ENCODE measurements at places on chromosomes 1 and 21. TPM values are rescaled to one million over a fixed set of nuclear protein-coding genes. Genes with fewer than 3 reads are reported as not detected.
A peak's percentile ranks its signal among the peaks of the same experiment; 100 is the strongest.

GRCh38 chr1:77428068-77428467 is 146.2 kb downstream of the AK5 start:
- no peaks in the 10 kb centered on the region for H3K27me3 ChIP-seq
- no peak for DNase-seq
- H3K4me3 ChIP-seq = no peak overlapping the region
- no peaks in the 10 kb centered on the region for H3K36me3 ChIP-seq
- no peak overlapping the region for H3K27ac ChIP-seq

COX20 gene
- total RNA-seq = 55.8 TPM

- H3K27me3 ChIP-seq = no peaks in the 10 kb centered on the region
- peaks cover 30% of the 10 kb centered on the region for H3K4me1 ChIP-seq
- H3K36me3 ChIP-seq = no peaks in the 10 kb centered on the region
These were observed 18.6 kb upstream of the ADGRB2 start for GRCh38 chr1:31782421-31783410.

DNA sequence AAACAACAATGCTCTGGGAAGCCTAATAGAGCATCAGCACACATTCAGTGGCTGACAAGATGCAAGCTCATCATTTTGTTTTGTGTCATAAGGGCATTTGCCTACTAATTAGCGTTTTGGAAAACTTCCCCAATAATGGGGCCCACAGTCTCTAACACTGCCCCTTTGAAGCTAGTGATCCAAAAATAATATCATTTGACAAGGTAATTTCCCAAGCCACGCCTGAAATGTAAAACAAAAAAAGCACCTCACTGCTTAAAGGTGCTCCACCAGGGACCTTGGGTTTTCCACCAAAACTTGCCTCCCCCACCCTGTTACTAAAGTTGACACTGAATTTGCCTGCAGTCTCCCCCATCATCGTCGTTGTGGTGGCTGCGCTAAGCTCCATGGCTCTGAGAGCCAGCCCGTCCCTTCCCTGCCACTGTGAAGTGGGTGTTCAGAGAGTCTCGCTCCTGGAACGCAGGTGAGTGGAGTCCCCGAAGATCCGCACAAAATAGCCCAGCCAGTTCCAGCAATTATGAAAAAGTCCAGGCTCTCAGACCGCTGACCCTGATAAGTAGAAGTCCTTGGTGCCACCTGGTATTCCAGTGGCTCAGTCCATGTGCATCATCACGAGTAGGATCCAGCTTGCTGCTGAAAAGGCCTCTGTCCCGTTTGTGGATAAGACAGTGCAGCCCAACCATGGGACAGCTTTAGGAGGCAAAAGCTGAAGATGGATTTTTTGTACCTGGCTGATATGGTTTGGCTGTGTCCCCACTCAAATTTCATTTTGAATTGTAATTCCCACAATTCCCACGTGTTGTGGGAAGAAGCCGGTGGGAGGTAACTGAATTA is 52.2 kb downstream of the RAB3GAP2 start:
- H3K27ac ChIP-seq = peak overlapping the region; percentile 52
- H3K27me3 ChIP-seq = no peaks in the 10 kb centered on the region
- no peak overlapping the region for H3K4me3 ChIP-seq
- H3K4me1 ChIP-seq = peaks cover 8% of the 10 kb centered on the region
- H3K36me3 ChIP-seq = no peaks in the 10 kb centered on the region

DNA sequence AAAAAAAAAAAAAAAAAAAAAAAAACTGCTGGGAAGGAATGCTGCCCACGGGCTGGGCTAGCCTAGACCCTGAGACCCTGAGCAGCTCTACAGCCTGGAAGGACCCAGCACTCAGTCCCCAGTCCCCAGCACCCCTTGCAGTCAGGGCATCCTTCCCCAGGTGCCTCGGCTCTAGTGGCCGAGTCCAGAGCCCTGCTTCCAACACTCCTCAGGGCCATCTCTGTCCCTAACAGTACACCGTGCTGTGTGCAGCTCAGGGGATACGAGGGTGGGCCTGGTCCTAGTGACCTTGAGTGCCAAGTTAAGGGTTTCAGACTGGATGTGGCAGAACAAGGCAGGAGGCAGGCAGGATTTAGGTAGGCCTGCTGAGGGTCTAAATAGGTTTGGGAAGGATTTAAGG is 50.2 kb upstream of the LRP8 start:
- no peak overlapping the region for H3K4me3 ChIP-seq
- peaks cover 41% of the 10 kb centered on the region for H3K27me3 ChIP-seq
- H3K27ac ChIP-seq = no peak overlapping the region
- H3K4me1 ChIP-seq = peaks cover 11% of the 10 kb centered on the region

ZBTB8OS gene
- 31.7 TPM for total RNA-seq

DNA sequence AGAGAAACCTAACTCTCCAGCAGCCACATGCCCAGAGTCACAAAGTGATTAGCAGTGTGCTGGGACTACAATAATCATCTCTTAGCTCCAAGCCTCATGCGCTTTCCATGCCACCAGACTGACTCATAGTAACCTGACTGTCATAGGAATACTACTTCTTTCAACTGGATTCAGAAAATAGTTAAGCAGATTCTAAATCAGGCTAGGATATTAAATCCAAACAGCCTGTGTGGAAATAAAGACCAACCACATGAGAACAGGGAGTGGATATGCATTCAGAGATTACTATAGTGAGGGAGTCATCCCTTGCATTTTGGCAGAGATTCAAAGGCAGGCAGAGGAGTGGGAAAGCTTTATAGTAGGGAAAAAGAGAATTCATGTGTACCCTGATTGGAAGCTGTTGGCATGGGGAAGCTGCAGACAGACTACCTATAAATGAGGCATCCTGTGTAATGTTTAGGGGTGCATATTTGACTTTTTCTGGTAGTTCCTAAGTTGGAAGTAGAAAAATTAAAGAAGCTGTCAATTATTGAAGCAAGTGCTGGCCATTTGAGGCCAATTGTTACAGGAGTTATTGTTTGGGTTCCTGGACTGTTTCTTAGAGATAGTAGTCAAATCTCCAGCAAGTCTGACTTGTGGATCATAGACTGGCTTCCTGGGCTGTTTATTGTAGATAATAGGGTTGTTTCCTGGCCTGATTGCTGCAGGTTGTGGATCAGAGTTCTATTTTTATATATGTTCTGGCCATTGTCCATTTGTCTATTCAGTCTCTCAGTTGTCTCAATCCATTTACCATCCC is 31.7 kb upstream of the DNAH14 start:
- H3K4me1 ChIP-seq = no peaks in the 10 kb centered on the region
- no peak for DNase-seq
- H3K36me3 ChIP-seq = no peaks in the 10 kb centered on the region

DNA sequence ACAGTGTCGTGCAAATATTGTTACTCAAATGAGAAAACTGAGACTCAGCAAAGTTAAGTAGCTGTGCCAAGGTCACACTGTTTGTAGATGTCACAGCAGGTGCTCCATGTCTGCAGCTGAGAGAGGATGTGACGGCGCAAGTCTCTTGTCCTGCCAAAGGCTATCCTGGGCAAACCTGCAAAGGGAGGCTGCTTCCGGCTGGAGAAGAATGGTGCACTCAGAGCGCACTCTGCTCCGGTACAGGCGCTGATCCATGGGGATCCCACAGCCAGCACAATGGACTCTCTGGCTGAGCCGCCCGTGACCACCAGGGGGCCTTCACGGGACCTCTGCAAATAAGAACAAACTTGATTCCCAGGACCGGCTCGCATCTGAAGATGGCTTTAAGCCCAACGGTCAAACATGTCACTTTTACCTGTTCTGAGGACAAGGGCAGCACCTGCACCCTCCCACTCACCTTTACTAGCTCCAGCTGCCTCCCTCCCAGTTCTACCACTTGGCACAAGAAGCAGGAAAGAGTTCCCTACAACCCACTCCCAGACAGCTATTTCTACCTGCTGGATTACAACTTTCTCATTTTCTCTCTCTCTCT is 21.9 kb downstream of the RD3 start:
- H3K27ac ChIP-seq = no peak overlapping the region
- peak; percentile 81 for DNase-seq
- no peaks in the 10 kb centered on the region for H3K4me1 ChIP-seq
- H3K36me3 ChIP-seq = no peaks in the 10 kb centered on the region
- no peaks in the 10 kb centered on the region for H3K27me3 ChIP-seq

- H3K27me3 ChIP-seq = no peaks in the 10 kb centered on the region
- H3K36me3 ChIP-seq = no peaks in the 10 kb centered on the region
- no peak overlapping the region for H3K27ac ChIP-seq
- DNase-seq = no peak
- no peaks in the 10 kb centered on the region for H3K4me1 ChIP-seq
- no peak overlapping the region for H3K4me3 ChIP-seq
These were observed 11.5 kb downstream of the SLC45A1 start for GRCh38 chr1:8329439-8329838.

- H3K4me1 ChIP-seq = peaks cover 15% of the 10 kb centered on the region
- DNase-seq = no peak
- no peaks in the 10 kb centered on the region for H3K36me3 ChIP-seq
- no peak overlapping the region for H3K4me3 ChIP-seq
- H3K27me3 ChIP-seq = no peaks in the 10 kb centered on the region
These were observed 54.1 kb downstream of the DTL start for GRCh38 chr1:212089560-212090163.

- H3K4me1 ChIP-seq = peaks cover 4% of the 10 kb centered on the region
- peaks cover 53% of the 10 kb centered on the region for H3K27me3 ChIP-seq
- H3K4me3 ChIP-seq = no peak overlapping the region
- H3K36me3 ChIP-seq = no peaks in the 10 kb centered on the region
- H3K27ac ChIP-seq = no peak overlapping the region
These were observed 7.5 kb downstream of the RNF223 start for GRCh38 chr1:1066403-1067283.

- DNase-seq = no peak
- peaks cover 20% of the 10 kb centered on the region for H3K4me1 ChIP-seq
- no peaks in the 10 kb centered on the region for H3K27me3 ChIP-seq
- H3K36me3 ChIP-seq = peaks cover 10% of the 10 kb centered on the region
- H3K27ac ChIP-seq = no peak overlapping the region
These were observed 13.5 kb upstream of the IKBKE start for GRCh38 chr1:206456577-206457370.

SPEN gene
- total RNA-seq = 14.8 TPM

FCRL1 gene
- total RNA-seq = not detected

DNA sequence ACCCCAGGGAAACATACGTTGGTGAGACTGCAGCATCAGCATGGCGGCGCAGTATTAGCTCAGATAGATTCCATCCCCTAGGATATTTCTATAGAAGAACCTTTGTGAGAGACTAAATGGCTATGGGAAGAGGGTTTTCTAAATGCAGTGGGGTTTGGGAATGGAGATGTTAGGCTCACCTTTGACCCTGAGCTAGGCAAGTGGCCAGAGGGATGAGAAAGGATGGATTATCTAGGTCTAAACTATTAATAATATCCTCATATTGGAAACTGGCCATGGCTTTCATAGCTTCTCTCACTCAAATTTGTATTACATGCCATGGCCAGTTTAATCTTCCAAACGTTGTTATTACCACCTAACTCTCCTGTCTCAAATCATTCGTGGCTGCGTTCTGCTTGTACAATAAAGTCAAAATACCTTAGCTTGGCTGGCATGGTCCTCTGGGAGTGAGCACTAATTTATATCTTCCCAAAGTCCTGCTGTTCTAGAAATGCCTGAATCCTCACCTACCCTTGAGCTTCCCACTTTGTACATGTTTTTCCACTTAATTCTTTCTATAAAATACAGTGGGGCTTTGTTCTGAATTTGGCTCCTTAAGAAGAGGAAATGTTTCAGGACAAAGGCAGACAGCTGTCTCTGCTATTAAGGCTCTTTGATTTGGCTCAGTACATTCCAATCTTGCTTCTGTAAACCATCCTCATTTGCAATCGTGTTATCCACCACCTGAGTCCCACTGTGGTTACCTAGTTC is 31.0 kb upstream of the COG2 start:
- no peaks in the 10 kb centered on the region for H3K27me3 ChIP-seq
- H3K27ac ChIP-seq = no peak overlapping the region
- no peaks in the 10 kb centered on the region for H3K4me1 ChIP-seq
- no peak overlapping the region for H3K4me3 ChIP-seq
- DNase-seq = no peak
- no peaks in the 10 kb centered on the region for H3K36me3 ChIP-seq

Data from cardiac muscle cell (in vitro differentiated cells and primary cell).